ENCODE measurements at places on chromosomes 4 and X.
A peak's percentile ranks its signal among the peaks of the same experiment; 100 is the strongest.

GRCh38 chr4:151226004-151226932 is 50.7 kb upstream of the PRSS48 start:
- DNase-seq, result no peak

DNA sequence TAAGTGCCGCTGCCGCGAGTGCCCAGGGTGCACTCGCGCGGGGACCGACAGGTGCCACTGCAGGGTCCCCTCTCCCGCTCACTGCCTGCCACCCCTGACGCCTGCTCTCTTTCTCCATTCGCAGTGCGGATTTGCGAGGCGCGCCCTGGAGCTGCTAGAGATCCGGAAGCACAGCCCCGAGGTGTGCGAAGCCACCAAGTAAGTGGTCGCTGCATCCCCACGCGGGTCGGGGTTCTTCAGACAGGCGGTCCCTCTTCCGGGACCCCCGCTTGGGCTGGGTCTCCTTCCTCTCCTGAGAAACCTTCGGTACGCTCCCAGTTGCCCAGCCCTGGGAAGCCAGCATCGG is 547 bp downstream of the GUCY1A1 start:
- DNase-seq, result peak; percentile 50

GRCh38 chrX:52426810-52427209 is 58.0 kb downstream of the XAGE2 start:
- DNase-seq, result no peak

DNA sequence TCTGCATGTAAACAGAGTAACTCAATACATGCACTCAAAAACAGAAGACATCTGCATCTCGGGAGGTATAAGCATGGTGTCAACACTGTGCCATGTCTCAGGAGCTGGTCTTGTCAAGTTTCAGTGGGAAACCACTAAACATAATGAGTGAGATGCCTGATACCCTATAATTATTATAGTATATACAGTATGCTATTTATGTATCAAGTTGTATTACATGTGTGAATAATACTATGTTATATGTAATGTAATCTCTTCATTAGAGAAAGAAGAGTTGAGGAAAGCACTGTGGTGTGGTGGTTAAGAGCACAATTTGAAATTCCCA is 2.5 kb downstream of the PPBP start:
- no peak for DNase-seq

- DNase-seq, result no peak
These were observed 874.8 kb downstream of the C4orf33 start for GRCh38 chr4:129970801-129971200.

GRCh38 chrX:109294097-109294814 is 187.6 kb downstream of the GUCY2F start:
- no peak for DNase-seq

- no peak for DNase-seq
These were observed 82.8 kb downstream of the LNX1 start for GRCh38 chr4:53508446-53508845.

GRCh38 chr4:118751629-118752323 is 66.6 kb downstream of the METTL14 start:
- DNase-seq, result no peak

DNA sequence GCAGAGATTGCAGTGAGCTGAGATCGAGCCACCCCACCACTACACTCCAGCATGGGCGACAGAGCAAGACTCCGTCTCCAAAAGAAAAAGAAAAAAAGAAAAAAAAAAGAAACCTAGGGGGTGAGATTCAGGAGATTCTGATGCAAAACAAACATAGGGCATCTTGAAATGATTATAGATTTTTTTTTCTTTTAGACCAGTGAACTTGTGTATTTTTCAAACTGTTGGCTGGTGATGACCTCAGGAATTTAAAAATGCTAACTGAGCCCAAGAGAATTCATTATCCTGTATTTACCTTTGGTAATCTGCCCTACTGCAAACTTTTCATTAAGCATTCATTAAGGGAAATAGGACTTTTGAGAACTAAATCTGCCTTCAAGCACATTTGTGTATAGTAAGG is 20.6 kb downstream of the ATP10D start:
- no peak for DNase-seq

GRCh38 chrX:86887341-86887740 is 630.3 kb upstream of the KLHL4 start:
- DNase-seq, result no peak

GRCh38 chr4:139886798-139887197 is 221.2 kb downstream of the MGST2 start:
- DNase-seq, result no peak

GRCh38 chr4:41143311-41144039 is 70.9 kb downstream of the APBB2 start:
- no peak for DNase-seq

DNA sequence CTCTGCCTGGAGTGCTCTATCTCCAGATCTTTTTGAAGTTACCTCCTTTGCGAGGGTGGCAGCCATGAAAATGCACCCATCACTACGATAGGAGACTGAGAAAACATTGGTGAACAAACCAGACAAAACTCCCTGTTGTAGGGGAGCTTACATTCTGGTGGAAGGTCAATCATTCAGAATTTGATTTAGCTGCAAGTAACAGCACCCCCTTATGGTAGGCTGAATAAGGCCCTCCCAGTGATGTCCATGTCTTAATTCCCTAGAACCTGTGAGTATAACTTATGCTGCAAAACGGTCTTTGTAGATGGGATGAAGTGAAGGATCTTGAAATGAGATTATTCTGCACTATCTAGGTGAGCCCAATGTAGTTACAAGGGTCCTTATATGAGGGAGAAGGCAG is 5.6 kb upstream of the TEC start:
- DNase-seq, result peak; percentile 48

DNA sequence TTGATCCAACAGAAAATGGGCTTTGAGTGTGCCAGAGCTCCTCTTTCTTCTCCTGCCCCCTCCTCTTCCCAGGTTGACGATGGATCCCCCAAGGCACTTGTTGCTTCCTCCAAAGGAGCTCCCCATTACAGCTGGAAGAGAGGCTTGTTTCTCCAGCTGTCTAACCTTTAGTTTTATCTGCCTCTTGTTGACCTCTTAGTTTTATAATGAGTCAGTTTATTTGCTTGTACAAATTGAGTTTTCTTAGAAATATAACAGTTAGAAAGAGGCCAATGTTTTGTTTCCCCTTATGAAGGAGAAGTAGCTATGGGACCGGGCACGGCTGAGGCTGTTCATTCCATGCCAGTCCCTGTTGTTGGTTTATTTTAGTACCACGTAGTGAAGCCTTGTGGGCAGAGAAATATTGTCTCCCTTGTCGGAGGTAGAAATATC is 158.2 kb downstream of the SPRY1 start:
- no peak for DNase-seq

GRCh38 chr4:36915717-36916116 is 328.8 kb upstream of the NWD2 start:
- no peak for DNase-seq

Measured in B cell (primary cell).